ENCODE measurements at places on chromosomes 5 and 9.

- no peak for DNase-seq
Measured at GRCh38 chr5:18380729-18381362, 746.6 kb downstream of the TAF11L14 start.

DNA sequence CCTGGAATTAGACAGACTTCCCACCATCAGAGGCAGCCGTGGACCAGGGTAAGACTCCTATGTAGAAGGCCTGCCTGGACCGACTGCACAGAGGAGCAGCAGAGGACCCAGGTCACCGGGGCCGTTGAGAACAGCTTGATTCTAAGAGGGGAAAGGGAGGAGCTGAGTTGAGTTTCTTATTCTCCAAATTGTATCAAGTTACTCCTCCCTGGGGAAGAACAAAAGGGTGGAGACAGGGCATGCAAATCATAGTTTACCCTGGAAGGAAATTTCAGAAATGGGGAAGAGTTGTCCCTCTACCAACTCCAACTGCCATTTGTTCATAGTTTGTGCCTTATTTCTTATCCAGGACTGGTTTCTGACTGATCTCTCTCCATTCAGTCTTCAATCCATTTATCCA, 20.9 kb upstream of the SLC31A2 start:
- DNase-seq: no peak

DNA sequence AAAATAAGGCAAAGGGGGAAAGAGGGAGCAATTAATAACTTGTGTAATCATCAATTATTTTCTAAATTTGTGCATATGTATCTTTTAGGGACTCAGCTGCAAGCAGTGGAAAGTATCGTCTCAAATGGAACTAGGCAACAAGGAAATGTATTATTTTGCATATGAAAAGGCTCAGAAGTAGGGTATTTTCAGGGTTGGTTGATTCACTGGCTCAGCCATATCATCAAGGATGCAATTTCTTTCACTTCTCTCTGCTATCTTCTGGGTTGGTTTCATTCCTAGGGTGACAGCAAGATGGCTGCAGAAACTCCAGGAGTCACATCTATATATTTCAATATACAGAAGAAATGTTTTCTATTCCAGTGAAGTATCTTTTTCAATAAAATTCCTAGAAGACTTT, 509.8 kb downstream of the DMAC1 start:
- no peak for DNase-seq

- no peak for DNase-seq
Measured at GRCh38 chr9:108078375-108078774, 588.8 kb upstream of the KLF4 start.

DNA sequence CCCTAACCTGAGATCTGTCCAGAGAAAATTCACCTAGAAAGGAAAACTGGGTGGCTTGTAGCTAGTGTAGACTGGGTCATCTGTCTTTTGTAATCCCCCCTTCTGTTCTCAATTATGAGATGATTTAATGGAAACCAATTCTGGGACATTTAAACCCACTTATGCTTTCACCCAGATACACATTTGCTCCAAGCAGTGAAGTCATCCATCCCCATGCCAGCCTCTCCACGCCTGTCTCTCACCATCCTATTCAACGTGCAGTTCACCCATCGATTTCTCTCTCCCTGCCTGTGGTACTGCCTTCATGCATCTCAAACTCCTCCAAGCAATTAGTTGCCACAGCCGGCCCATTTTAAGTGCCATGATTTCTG, 1.8 kb downstream of the PHF19 start:
- no peak for DNase-seq

DNA sequence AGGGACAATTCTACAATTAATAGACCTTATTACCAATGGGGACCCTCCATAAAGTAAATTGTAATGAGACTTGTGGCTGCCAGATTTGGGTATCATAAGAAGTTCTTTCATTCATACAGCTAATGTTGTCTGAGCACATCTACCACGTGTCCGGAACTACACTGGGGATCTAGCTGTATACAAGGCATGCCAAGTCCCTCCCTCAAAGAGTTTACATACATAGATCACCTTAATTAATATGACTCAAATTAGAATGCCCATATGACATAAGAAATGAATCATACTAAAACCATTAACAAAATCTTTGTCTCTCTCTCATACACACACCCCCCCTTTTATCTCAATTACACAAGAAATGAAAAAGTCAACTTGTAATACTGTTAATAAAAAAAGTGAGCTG, 18.0 kb upstream of the NR4A3 start:
- DNase-seq: no peak

DNA sequence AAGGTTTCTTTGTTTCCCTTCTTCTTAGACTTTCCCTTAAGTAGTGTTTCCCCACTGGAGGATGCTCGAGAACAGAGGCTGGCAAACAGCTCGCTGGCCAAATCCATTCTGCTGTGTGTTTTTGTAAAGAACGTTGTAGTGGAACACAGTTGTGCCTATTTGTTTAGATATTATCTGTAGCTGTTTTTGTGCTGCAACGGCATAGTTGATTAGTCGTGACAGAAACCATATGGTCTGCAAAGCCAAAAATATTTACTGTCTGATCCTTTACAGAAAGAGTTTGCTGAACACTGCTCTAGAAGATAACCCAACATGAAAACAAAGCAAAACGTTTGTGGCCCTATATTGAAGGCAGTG, 47.0 kb upstream of the EGFLAM start:
- DNase-seq: no peak

- DNase-seq: no peak
Measured at GRCh38 chr5:179191506-179192184, 131.5 kb downstream of the ZNF354C start.

GRCh38 chr9:127693143-127693542, 13.6 kb upstream of the CFAP157 start:
- no peak for DNase-seq

DNA sequence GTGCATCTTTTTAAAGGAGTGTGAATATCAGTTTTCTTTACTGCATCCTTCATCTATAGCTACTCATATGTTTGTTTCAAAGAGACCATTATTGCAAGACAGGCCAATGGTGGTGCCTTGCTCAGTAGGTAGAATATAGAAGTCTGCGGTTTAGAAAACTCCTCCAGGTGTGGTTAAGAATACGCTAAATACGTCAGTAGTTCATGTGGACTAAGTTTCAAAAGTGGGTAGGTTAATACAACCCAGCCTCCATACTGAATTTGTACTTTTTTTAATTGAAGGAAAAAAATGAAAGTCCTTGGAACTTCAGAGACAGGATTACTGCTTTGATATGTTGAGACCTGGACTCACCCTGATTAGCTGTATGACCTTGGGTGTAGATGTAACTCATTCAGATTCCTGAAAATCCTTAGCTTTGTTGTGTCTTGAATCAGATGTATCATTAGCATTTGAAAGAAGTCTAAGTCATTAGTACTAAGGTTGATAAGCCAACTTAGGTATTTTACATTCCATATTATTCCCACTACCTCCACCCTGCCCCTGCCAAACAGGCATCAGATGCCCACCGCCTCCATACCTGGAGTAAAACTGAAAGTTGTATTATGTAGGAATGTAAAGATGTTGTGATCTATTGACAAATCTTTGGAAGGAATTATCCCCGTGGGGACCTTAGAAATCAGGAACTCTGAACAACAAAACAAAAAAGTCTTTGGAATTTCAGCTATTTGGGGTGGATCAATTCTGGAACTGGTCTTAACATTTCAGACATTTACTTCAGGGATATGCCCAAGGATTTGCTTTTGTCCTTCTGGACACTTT, 6.1 kb downstream of the BASP1 start:
- no peak for DNase-seq

DNA sequence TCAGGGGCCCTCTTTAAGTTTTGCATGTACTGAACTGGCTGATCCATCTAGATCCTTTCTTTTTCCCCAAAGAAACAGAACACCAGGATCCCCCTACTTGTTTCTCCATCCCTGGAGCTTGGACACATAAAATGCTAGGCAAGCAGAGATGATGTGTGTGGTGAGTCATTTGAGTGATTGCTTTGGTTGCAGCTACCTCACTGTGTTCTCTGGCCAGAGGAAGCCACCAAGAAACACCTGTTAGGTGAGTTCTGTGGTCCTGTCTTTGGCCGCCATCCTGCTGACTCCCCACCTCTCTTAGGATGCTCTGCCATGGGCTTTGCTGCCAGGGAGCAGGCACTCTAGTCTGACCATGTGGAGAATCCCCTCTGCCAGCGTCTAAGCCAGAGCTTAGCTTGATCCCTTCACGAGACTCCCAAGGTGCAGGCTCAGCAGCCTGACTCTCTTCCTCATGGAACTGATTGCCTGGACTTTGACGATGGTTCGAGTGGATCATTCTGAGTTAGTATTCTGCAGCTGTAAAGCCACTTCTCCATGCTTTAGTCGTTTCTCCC, 27.3 kb upstream of the DENND1A start:
- no peak for DNase-seq

DNA sequence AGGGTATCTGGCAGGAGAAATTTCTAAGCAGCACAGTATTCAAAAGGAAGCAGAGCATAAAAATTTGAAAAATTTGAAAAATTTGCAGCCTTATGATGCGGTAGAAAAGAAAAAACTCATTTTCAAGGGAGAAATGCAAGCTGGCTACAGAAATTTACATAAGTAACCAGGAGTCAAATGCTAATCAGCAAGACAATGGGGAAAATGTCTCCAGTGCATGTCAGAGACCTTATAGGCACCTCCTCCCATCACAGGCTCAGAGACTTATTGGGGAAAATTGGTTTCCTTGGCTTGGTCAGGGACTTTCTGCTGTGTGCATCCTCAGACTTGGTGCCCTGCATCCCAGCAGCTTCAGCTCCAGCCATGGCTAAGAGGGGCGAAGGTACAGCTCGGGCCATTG, 35.8 kb downstream of the IZUMO3 start:
- DNase-seq: no peak

DNA sequence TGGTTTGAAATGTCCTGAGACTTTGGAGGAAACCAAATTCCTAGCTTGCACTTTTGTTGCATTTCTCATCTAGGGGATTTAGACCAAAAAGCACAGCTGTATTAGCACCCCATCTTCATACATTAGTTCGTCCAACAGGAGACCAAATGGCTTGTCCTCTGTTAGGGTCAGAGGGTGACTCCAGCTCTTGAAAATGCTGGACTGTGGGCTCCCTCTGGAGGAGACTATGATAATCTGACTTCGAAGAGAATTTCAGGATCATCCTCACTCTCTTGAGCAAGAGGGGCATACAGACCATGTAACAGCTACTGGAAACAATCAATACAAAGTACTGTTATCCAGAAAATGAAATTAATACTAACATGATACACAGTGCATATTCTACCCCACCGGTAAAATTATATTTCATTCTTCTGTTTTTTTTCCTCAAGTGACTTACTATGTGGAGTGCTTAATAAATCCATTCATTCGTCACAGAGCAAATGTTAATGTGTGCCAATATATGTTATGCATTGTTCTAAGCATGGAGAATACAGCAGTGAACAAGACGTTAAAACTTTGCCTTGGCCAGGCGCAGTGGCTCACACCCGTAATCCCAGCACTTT, 63.7 kb upstream of the PPP2CA start:
- DNase-seq: no peak

All from 8988T (cell line).